A172 (cell line): ENCODE measurements at places on chromosomes 16 and 17. TPM values are rescaled to one million over a fixed set of nuclear protein-coding genes. Genes with fewer than 3 reads are reported as not detected.

Gene MATCAP1
- total RNA-seq: 15.6 and 17.5 TPM in 2 replicates

DNA sequence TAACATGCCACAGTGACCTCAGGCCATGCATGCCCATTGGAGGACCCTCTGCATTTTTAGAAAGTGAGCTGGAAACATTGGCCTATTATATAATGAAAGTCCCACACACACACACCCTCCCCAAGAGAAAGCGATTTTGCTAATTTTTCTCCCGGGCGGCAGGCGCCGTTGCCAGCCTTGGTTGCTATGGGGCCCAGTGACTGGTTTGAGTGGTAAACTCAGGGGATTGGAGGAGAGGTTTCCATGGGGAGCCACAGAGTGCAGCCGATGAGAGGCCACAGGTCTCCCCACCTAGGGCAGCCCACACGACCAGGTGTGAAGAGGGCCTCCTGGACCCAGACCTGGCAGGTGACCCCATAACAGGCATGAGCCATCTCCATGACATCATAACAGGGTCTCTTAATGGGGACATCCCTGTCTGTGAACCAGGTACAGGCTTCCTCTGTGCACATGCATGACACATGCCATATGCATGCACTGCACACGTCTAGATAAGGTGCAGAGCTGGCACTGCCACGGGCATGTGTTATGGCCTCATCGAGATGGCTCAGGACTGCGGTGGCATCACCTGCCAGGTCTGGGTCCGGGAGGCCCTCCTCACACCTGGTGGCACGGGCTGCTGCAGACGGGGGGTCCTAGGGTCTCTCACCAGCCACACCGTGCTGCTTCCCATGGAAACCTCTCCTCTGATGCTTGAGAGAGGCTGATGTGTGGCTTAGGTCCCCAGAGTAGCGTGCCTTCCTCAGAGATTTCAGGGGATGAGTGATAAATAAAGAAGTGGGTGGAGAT, 144.1 kb downstream of the RBFOX3 start:
- no peak for DNase-seq

GRCh38 chr16:19555938-19556771, 652 bp downstream of the VPS35L start:
- peak; percentile 22 for DNase-seq

Gene CCL13
- total RNA-seq: not detected in 2 replicates

GRCh38 chr17:2551493-2551892, 39.8 kb upstream of the METTL16 start:
- no peak for DNase-seq

GRCh38 chr16:534135-534534, 6.6 kb downstream of the CAPN15 start:
- peak; percentile 15 for DNase-seq

DNA sequence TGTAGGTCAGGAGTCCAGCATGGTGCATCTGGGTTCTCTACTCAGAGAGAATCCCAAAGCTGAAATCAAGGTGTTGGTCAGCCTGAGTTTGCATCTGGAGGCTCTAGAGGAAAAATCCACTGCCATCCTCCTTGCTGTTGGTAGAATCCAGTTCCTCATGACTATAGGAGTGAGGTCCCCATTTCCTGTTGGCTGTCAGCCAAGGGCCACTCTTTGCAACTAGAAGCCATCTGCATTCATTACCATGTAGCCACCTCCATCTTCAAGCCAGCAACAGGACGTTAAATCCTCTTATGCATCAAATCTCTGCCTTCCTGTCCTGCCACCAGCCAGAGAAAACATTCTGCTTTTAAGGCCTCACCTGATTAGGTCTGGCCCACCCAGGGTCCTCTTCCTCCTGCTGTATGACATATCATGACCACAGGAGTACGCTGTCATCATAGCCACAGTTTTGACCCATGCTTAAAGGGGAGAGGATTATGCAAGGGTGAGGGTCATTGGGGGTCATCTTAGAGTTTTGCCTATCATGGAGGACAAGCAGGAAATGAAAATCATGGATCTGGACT, 40.5 kb downstream of the DNAH9 start:
- no peak for DNase-seq

DNA sequence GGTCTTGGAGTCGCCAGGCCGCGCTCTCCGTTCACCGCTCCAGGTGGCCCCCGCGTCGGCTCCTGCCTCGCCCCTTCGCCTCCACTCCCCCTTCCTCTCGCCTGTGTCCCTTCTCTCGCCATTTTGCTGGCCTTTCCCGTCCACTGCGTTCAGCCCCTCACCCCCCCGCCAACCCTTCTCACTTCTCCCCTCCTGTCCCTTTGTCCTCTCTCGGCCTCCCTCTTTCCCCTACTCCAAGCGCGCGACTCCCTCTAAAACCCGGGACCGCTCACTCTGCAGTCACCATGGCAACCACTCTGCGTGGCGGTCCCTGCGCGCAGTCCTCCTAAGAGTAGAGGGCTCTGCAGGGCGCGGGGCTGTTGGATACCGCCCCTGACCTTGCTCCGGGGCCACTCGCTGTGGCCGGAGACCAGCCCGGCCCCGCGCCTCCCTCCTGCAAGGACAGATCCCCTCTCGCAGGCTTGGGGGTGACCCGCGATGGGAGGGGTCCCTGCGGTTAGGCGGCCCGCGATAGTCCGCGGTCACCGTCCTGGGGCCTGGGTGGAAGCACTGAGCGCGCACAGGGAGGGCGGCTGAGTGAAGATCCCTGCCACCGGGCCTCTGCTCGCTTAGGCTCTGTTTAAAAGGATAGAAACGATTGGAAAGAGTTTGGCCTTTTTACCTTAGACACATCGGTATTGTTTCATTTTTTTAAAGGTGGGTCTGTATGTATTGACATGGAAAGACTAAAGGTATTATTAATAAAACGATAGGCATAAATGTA, 454 bp downstream of the CCDC40 start:
- DNase-seq: peak; percentile 34

DNA sequence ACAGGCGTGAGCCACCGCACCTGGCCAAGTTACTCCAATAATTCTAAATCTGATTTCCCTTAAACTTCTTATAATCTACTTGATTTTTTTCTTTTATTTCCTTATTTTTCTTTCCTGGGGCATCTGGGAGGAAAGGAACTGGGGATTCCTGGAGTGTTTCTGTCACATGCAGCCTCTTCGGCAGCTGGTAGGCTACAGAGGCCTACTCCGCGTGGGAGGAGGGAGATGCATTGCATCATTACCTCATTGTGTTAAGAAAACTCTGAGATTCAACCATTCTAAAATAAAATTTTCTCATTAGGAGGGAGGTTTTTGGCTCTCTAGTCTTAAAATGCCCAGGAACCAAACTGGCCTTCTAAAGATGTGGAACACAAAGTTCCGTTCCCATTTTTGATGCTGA, 64.0 kb downstream of the SOX9 start:
- no peak for DNase-seq

DNA sequence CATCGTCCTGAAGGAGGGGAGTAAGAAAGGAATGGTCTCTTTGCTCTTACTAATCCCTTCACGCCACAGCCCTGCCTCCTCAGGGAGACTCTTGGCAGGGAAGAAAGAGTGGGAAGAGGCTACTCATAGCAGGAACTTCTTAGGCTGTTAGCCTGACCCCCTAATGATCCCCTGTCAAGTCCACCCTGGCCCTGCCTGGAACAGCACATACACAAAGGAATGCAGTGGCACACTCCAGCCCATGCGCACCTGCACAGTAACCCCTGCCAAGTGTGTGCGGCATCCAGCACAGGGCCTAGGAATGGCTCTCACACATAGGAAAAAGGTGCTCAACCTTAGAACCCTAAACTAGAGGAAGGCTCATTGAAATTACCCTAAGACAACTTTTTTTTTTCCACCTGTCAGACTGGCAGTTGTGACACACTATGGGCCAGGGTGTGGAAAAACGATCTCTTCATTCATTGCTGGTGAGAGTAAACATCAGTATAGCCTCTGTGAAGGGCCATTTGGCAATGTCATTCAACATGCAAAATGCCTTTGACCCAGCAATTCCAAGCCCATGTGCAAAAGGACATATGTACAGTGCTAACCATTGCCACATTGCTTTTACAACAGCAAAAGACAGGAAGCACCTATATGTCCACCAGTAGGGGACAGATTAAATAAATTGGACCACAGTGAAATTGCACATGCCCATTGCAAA, 50.1 kb downstream of the PIMREG start:
- peak; percentile 54 for DNase-seq

Gene CDRT15L2
- not detected in 2 replicates for total RNA-seq
